HCT116 (cell line): ENCODE measurements at places on chromosomes 3 and 15. TPM values are rescaled to one million over a fixed set of nuclear protein-coding genes. Genes with fewer than 3 reads are reported as not detected.

The XRN1 gene
- 21.3 TPM for total RNA-seq

The GOLGA6A gene
- total RNA-seq, result 0.39 TPM

The IGSF11 gene
- not detected for total RNA-seq

The CKMT1A gene
- total RNA-seq, result 21.6 TPM

The BCL2A1 gene
- 0.44 TPM for total RNA-seq
